ENCODE measurements at places on chromosomes 2 and 18.
A peak's percentile ranks its signal among the peaks of the same experiment; 100 is the strongest.

GRCh38 chr2:241309684-241310117 is 5.8 kb downstream of the HDLBP start:
- peak; percentile 81 for DNase-seq

- no peak for DNase-seq
Observed at GRCh38 chr18:24826605-24827004, 366.2 kb downstream of the HRH4 start.

DNA sequence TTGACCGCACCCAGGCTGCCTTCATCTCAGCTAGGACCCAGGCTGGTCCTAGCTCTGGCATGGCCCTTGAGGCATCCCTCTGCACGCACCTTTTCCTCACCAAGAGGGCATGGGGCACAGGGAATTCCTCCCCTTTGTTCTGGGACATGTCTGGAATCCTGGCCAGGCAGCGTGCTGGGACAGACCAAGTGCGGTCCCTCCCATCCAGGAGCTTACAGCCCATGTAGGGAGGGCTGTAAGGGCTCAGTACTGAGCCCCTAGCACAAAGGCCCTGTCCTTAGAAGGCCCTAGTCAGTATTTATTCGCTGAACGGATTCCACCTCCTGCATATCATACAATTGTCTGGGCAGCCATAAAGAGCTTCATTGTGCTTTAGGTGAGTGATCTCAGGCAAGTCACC is 3.0 kb downstream of the TMEM37 start:
- DNase-seq, result no peak

- no peak for DNase-seq
Observed at GRCh38 chr2:60628615-60629304, 75.3 kb upstream of the BCL11A start.

- DNase-seq, result no peak
Observed at GRCh38 chr2:212269005-212269404, 269.6 kb downstream of the ERBB4 start.

DNA sequence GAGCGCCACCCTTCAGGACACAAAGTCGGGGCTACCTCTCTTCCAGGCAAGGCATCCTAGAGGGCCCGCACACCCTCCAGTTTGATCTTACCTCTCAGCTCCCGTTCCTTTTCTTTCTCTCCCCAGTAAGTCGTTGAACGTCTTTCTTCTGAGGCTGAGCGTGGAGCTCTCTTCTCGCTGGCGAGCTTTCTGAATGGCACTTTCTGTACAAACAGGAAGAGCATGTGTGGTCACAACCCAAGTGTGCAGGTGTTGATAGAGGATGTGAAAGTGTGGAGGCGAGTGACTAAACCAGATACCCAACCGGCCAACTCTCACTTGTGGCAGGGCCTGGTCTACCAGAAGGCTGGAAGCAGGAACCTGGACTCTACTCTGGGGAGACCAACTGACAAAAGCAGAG is at the start of gene AFF3:
Gene AFF3, minus strand, starts transcription at position 198 of the 400 bp plus-strand sequence. CDS start 38,136 bp downstream, outside the sequence.
- DNase-seq, result peak; percentile 83

DNA sequence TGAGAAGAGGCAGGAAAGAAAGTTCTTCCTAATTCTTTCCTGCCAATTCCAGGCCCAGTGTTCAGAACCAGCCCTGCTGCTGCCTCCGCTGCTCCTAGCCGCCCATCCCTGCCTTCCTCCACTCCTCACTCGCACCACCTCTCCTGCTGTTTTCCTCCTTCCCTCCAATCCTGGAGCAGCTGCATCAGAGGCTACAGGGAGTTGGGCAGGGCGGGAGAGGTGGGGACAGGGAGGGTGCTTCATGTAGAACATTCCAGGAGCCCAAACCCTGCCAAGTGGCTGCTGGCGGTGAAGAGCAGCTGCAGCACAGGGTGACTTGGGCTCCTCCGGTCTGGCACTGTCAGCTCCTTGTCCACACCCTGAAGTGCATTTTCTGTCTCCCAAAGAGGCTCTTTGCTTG is 176.3 kb downstream of the TNS1 start:
- no peak for DNase-seq

GRCh38 chr2:74984947-74985637 is 26.6 kb downstream of the POLE4 start:
- no peak for DNase-seq

DNA sequence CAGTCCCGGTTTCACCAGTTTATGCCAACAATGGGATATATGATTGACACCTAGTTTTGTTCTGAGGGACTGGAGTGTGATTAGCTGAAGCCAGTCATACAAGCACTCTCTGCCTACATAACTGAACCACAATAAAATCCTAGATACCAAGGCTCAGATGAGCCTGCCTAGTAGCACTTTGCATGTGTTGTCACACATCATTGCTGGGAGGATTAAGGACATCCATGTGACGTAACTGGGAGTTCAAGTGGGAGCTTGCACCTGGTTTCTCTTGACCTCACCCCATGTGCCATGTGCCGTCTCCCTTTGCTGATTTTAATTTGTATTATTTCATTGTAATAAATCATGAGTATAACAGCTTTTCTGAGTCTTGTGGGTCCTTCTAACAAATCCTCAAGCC is 90.3 kb downstream of the TMEM163 start:
- DNase-seq, result no peak

DNA sequence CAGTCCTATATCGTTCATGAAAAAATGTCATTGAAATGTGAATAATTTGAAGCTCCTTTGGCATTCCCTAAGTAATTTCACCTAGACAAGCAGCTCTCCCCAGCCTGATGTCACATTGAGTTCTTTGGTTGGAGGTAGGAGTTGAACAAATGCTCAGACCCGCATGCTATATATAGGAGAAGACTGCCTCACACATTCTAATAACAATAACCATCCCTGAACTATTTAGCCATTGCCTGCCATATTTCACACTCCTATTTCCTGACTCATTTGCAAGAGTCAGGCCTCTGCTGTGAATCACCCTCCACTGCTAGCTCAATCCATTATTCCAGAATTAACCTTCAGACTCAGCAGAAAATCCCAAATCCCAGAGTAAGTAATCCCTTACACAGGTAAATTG is 256.6 kb upstream of the ACVR2A start:
- DNase-seq, result no peak

- no peak for DNase-seq
Observed at GRCh38 chr2:181356526-181357130, 100.6 kb upstream of the ITGA4 start.

DNA sequence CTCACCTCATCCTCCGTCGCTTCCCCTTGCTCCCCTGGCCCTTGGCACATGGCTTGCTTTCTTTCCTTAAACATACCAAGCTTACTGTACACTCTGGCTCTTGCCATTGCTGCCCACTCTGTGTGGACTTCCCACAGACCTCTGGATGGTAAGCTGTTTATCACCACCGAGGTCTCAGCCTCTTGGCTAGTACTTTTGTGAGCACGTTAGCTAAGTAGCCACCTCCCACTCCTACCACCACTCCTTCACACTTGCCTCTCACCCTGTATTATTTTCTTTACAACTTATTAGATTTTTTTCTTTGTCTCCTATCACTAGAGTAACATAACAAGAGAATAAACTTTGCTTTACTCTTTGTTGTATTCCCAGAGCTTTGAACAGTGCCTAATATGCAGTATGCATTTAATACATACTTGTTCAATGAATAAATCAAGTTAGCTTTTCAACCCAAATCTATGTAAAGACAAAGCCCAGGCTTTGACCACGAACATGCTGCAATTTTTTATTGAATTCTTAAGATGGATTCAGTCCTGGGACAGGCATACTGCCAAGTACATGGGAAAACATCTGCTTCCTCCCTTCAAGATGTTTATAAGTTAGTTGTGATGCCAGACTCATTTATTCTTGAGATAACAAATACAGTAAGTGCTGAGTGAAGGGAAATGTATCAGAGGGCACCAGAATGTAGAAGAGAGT is 25.0 kb upstream of the MSGN1 start:
- DNase-seq, result no peak

DNA sequence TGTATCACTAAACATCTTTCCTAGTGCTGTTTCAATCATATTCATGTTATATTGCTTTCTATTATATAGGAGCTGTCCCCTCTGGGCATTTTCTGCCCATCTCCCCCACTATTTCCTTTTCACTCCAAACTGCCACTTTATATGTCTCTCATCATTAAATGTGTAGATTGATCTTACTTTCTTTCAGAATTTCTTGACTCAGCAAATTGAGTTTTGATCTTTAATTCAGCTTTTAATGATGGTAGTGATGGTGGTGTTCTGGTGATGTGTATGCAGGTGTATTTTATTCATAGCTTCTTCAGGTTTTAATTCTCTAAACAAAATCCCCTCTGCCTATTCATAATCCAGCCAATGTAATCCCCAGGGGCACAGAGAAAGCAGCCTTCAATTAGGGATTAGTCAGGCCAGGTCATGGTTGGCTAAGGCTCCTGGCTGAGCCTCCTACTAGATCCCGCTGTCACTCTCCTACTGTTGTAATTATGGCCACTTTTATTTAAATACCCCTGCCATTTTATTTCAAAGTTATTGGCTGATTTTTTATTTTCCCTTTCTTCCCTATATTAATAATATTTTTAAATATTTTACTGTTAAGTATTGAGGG is 325.4 kb downstream of the SPAG16 start:
- DNase-seq, result no peak

DNA sequence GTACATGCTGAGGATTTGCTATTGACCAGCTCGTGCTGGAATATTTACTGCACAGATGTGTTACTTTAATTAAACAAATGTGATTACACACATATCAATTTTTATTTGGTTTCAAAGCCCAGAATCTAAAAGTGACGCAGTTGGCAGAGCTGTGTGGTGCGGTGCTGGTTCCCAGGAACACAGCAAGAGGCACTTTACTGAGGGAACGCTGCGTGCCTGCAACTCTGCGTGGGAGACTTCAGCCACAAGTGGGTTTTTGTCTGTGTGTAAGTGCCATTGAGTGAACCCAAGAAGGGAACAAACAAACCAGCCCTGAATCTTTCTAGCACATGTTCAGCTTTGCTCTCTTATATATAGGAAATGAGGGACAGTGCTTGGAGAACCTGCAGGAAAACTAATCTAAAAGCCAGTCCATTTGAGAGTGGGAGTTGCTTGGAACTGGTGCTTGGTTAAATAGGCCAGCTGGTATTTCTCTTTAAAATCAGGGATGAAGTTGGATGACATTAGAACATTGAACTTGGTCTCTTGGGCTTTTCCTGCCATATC is 196.6 kb upstream of the CELF4 start:
- DNase-seq, result no peak

GRCh38 chr2:200466425-200467418 is 43.1 kb downstream of the KCTD18 start:
- peak; percentile 62 for DNase-seq

DNA sequence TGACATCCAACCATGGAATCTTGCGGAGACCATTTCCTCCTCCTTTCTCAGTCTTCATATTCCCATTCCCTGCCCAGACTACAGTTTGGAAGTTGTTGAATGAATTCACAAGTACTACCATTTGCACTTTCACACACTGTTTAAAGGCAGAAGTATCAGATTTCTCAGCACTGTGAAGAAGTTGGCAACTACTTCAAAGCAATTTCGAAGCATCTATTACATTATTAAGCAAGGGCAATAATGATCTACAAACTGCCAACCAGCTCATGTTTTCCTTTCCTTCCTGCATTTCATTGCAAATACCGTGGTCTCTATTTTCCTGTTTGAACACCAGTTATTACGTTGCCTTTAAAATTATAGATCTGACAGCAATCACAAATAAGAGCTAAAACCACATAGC is 105.5 kb downstream of the IRS1 start:
- no peak for DNase-seq

DNA sequence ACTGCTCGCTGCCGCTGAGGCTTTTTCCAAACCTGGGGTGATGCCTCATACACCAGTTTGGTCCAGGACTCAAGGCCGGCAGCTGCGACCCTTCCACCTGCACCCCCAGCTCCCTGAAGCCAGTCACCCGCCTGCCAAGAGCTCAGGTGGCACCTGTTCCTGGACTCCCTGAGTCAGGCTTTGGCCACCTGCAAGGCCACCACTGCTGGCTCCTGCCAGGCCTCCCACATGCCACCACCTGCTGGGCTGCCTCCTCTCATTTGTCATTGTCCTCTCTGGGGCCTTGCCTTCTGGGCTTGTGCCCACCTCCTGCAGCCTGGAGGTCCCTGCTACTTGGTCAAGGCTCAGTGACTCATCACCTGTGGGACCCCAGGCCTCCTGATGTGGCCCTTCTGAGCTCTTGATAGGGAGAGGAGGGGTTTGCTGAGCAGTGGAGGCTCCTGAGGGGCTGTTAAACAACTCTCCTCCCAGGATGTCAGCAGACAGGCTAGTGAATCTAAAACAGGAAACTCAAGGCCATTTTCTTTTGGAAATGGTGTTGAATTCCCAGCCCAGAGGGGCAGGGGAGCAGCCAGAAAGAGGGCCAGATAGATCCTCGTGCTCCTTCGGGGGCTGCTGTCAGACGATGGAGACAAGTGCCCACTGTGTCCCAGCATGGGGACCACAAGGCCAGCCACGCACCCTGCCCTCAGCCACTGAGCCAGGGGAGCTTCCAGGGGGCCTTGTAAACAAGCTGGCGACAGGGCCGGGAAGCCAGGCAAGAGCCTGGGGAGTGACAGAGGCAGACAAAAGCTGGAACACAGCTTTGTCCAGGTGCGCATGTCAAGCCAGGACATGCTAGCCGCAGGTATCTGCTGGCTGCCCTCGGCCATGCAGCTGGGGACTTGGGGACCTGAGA is 416.8 kb downstream of the LRATD1 start:
- no peak for DNase-seq

GRCh38 chr2:120832296-120833070 is 96.8 kb downstream of the GLI2 start:
- no peak for DNase-seq

- no peak for DNase-seq
Observed at GRCh38 chr2:240960971-240961876, 37.2 kb upstream of the SNED1 start.

DNA sequence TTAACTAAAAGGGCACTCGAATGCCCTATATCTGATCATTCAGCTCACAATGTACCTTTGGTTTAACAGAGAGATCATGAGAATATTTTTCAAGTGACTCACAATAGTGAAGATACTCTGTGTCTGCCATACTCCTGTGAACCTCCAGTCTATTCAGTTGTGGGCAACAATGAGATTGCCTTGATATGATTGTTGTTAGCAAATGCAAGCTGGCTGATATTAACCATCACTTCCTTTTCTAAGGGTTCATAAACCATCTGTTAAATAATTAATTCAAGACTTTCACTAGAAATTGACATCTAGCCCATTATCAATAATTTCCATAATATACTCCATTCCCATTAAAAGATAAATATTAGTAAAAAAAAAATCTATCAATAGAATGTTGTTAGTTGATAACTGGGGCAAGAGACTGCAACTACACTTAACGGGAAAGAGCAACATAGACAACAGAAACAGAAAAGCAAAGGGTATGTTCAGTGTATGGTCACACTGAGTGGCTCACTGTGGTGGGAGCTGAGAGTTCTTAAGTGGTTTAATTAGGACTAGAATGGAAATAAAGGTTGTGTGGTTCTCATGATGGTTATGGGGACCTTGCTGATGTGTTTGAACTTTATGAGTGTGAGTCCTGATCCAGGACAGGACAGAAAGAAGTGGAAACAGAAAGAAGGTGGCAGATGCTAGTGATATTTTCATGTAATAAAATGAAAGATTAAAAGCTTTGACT is 11.9 kb downstream of the IL18RAP start:
- DNase-seq, result no peak

GRCh38 chr2:168736649-168737445 is 65.6 kb upstream of the NOSTRIN start:
- DNase-seq, result no peak

- peak; percentile 80 for DNase-seq
Observed at GRCh38 chr2:38959938-38960608, 70.4 kb downstream of the ARHGEF33 start.

GRCh38 chr2:3244486-3244885 is 133.1 kb downstream of the EIPR1 start:
- no peak for DNase-seq
